NCI-H446 (cell line): ENCODE measurements at places on chromosomes 3 and 15.

DNA sequence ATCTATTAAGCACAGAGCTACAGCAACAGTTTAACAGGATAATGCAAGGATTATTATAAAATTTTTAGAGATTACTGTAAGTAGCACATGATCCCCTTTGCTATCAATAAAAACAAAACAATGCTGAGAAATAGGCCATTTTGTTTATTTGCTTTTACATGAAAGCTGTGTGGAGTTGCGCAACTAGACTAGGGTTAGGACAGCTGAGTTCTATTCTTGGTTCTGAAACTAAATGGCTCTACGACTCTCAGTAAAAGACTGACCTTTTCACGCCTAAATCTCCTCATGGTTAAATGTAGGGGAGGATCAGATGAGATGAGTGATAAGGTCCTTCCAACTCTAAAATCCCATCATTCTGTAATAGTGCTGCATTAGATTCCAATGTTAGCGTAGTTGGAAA, 25.0 kb downstream of the KCNMB2 start:
- DNase-seq = no peak

GRCh38 chr3:32175607-32176197, 62.8 kb upstream of the CMTM8 start:
- DNase-seq = peak; percentile 61

DNA sequence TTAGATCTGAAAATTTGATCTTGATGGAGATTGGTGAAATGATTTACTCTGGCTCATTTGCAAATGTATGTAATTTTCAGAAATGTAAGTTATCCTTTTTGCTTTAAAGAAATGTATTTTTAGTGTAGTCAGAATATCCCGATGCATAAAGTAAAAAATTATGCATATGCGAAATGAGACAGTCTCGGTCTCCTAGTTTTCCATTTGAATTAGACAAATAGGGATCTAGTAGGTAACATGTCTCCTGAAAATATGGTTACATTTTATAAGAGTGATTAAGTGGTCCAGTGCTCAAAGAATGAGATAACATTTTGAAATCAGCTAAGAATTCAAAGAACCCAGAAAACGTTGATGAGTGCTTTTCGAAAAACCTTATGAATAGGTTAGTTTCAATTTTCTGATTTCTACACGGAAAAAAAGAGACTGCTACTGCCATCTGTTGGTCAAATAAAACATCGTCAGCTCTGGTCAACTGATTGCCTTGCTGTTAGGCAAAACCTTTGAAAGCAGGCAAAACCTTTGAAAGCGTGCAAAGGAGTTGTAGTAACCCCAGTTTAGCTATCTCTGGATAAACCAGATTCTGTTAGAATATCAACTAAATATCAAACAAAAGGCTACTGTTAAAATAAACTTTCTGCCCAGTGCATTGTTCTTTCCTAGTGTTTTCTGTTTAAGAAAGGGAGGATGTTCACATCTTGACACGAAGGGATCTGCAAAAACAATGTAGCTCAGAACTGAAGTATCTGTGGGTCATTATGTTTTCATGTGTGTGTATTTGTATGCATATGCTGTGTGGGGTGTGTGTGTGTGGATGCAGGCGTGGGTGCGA, 59.3 kb upstream of the CHMP2B start:
- DNase-seq = no peak

DNA sequence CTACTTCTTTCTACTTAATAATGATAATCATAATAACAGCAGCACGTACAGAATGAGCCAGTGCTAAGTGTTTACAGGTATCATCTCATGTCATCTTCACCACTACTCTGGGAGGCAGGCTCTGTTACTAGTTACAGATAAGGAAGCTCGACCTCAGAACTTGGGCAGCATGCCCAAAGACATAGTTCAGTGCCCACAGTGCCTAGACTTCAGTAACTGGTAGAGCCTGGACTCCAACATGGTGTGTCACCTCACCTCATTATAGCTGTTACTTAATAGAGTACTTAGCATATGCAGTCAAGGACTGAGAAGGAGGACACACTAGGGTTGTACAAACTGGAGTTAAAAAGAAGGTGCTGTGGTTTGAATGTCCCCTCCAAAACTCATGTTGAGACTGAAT, 7.6 kb downstream of the GADL1 start:
- no peak for DNase-seq

DNA sequence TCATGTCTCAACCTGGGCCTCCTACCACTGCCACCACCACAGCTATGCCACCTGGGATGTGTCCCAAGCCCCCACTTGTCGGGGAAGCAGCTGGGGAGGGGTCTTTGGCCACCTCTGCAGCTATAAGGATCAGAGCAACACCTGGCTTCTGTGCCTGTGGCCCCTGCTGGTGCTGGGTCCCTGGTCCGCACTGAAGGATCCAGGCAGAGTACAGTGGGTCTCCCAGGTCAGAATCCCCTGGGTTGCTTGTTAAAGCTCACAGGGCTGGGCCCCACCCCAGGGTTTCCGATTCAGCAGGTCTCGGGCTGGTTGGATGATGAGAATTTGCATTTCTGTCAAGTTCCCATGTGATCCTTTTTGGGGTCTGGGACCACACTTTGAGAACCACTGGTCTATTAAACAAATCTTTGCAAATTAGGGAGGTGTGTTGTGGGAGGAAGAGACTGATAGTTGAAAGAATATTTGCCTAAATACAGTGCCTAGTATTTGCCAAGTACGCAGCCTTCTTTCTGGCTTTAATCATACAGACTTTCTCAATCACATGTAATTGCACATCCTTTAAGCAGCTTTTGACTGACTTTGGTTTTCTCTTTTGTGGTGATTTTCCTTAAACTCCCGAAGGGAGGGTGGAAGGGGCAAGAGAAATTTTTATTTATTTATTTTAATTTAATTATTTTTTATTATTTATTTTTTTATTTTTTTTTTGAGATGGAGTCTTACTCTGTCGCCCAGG, 127.3 kb downstream of the IGF1R start:
- no peak for DNase-seq

GRCh38 chr3:179463319-179463718, 12.0 kb upstream of the GNB4 start:
- DNase-seq = no peak

- DNase-seq = no peak
Measured at GRCh38 chr3:175598740-175599139, 739.6 kb downstream of the NAALADL2 start.
